ENCODE measurements at places on chromosomes 1 and 21.

DNA sequence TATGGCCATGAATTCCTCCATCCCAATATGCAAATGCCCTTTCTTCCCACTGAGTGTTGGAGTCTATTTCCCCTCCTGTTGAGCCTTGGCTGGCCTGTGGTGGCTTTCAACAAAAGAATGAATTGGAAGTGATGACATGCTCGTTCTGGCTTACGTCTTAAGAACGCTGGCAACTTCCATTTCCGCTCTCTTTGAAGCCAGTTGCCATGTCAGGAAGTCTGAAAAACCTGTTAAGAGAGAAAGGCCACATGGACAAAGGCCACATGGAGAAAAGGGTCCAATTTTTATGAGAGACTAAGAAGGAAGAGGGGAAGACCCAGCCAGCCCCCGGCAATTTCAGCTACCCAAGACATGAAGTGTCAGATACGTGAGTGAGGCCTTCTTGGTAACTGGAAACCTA lies 45.6 kb upstream of the GADD45A start:
- DNase-seq, result no peak

GRCh38 chr1:63142001-63142400 lies 180.4 kb upstream of the FOXD3 start:
- DNase-seq, result no peak

DNA sequence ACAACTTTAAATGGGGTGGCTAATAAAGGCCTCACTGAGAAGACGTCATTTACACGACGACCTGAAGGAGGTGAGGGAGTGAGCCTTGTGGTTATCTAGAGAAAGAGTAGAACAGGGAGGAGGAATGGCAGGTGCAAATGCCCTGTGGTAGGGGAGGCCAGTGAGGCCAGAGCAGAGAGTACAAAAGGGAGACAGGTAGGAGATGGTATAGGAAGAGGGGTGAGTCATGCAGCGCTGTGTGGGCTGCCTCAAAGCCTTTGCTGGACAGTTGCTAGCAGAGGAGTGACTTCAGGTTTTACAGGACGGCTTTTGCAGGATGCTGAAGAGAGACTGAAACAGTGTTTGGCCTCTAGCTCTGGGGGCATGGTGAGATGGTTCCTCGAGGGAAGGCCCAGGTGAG lies 116.0 kb downstream of the IER5 start:
- DNase-seq, result no peak

DNA sequence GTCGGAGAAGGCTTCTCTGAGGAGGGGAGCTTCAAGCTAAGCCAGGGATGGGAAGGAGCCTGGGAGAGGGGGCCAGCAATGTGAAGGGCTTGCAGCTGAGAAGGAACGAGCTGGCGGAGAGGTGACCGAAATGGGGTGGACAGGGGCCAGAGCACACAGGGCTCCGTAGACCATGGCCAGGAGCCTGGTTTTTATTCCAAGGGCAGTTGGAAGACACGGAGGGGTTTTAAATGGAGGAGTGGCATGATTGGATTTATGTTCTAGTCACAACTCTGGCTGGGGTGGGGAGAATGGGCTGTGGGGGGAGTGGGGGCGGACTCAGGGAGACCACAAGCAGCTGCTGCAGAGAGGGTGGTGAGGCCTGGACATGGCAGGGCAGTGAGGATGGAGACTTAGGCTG lies 5.1 kb upstream of the EPS8L3 start:
- DNase-seq, result no peak

- no peak for DNase-seq
These were observed 11.4 kb upstream of the KCNA3 start for GRCh38 chr1:110686188-110686587.

GRCh38 chr1:109529881-109530456 lies 9.7 kb upstream of the GPR61 start:
- no peak for DNase-seq

DNA sequence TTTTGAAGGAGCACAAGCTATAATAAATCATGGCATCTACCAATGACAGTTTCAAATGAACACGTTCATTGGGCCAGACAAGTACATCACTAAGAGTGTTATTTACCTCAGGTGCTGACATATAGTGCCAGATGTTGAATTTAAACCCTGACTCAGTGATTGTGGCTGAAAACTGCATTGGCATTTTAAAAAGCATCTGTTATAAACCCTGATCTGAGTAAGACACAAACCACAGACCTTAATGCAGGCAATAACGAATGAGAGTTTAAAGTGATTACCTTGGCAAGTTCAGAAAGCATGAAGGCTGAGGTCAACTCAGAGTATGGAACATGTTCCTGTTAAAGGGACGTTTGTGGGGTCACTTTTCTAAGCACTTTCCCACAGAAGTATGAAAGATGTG lies 865.1 kb upstream of the TMPRSS15 start:
- no peak for DNase-seq

GRCh38 chr1:11682799-11683198 lies 1.9 kb upstream of the MAD2L2 start:
- DNase-seq, result no peak

DNA sequence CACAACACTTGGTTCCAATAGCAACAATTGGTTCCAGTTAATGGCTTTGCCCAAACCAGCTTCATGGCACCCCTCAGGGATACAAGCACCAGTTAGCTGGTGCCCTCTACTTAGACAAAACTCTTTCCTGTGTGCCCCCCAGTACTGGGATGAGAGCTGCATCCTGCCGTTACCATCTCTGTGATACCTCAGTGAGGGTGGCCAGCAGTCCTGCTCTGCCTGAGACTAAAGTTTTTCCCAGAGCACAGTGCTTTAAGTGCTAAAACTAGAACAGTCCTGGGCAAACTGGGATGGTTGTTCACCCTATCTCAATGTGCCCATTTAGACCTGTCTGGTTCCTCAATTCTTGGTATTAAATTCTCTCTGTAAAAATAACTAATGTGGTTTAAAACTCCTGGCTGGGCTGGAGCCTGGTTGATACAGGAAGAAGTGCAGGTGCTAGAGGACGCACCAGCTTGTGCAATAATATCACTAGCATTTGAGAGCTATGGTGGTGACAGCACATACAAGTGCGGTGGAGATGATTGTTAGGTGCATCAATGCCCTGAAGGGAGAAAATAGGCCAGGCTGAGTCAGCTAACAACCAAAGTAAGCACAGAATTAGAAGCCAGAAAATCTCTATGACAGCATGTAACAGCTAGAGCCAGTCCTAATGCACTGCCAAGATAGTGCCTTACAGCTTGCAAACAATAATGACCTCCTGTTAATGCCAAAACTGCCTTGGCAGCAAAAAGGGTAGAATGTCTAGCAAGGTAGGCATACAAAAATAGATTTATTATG lies 179.8 kb upstream of the GALNT2 start:
- no peak for DNase-seq

GRCh38 chr1:57470036-57470435 lies 46.2 kb upstream of the DAB1 start:
- no peak for DNase-seq

- no peak for DNase-seq
These were observed 182.0 kb downstream of the ST6GALNAC3 start for GRCh38 chr1:76256289-76257223.

- no peak for DNase-seq
These were observed 10.3 kb downstream of the ZBTB40 start for GRCh38 chr1:22461678-22462527.

DNA sequence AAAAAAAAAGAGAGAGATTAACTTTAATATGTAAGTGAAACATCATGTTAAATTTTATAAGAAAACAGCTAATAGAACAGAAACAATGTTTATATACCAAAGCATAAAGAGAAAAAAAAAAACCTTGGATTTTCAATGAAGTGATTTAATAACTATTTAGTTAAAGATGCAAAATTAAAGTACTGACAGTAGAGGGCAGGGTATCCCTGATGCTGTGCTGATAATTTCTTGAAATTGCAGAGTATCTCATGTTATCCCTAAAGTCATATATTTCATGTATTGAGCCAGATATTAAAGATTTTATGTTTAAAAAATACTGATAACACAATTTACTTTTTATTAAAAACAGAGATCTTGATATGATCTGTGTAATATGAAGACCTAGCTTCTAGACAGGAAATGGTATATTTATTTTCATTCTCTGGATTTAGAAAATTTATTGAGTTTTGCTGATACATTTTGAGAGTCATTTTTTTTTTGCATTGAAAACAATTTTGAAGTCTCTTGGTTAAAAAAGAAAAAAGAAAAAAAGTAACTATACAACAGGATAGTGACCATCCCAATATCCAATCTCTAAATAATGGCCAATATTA lies 273.2 kb downstream of the USP25 start:
- no peak for DNase-seq

DNA sequence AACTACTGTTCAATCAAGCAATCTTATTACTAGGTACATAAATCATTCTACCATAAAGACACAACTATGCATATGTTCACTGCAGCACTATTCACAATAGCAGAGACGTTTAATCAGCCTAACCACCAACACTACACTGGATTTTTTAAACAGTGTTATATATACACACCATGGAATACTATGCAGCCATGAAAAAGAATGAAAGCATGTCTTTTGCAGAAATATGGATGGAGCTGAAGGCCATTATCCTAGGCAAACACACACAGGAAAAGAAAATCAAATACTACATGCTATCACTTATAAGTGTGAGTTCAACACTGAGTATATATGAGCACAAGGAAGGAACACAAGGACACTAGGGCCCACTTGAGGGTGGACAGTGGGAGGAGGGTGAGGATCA lies 159.2 kb downstream of the DPYD start:
- no peak for DNase-seq

DNA sequence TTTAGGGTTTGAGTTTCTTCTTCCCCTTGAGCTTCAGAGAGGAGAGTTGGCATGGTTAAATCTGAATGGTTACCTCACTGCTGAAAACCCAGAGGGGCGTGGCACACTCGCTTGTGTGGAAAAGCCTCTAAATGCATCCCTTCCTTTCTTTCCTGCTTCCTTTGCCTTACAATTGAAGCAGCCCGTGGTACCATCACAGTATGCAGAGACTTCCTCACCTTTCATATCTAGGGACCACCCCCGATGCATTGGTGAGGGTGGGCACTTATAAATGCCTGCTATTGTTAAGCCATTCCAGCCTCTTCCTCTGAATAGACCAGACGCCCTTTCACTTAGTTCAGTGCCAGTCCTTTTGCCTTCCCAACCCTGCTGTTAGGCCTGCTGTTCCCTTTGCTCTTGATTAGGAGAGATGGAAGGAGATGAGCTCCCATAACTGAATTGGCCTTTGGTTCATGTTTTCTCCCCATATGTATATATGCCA lies 21.9 kb upstream of the LAX1 start:
- DNase-seq, result no peak

DNA sequence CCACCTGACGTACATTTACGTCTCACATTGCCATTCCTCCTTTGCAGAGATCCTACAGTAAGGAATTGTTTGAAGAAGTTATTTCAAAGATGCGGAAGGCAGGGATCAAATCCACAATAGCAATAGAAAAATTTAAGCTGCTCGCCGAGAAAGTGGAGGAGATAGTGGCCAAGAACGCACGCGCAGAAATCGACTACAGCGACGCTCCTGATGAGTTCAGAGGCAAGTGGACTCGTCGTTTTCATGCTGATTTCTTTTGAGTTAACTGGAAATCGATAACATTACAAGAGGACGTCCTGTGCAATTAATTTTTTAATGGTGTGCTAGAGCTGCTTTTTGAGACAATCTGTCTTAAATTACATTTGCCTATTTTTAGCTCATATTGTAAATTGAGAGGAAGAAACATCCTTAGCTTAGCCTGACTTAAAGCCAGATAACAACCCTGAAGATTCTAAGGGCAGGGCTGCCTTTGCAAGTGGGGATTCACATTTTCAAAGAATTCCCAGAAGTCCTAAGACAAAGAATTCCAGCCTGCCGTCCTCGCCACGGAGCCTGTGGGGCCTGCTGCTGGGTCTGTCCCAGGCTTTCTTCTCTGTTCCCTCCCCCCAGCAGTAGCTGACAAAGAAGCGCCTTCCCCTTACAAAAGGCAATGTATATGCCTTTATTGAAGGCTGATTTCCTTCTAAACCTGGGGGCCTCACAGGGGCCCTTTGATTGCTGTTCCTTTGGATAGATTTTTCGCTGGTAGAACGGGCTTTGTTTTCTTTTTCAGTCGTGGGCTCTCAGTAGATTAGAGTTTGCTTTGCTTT lies 31.6 kb upstream of the KIF1B start:
- DNase-seq, result no peak

- no peak for DNase-seq
These were observed 186.8 kb downstream of the SEC16B start for GRCh38 chr1:177783051-177783450.

- no peak for DNase-seq
These were observed 97.9 kb upstream of the EXO1 start for GRCh38 chr1:241749945-241750695.

GRCh38 chr1:198848649-198849048 lies 209.8 kb downstream of the PTPRC start:
- no peak for DNase-seq

- no peak for DNase-seq
These were observed 202.0 kb downstream of the LRRC40 start for GRCh38 chr1:70003211-70003908.

- no peak for DNase-seq
These were observed 113.5 kb downstream of the NTNG1 start for GRCh38 chr1:107254306-107254705.

DNA sequence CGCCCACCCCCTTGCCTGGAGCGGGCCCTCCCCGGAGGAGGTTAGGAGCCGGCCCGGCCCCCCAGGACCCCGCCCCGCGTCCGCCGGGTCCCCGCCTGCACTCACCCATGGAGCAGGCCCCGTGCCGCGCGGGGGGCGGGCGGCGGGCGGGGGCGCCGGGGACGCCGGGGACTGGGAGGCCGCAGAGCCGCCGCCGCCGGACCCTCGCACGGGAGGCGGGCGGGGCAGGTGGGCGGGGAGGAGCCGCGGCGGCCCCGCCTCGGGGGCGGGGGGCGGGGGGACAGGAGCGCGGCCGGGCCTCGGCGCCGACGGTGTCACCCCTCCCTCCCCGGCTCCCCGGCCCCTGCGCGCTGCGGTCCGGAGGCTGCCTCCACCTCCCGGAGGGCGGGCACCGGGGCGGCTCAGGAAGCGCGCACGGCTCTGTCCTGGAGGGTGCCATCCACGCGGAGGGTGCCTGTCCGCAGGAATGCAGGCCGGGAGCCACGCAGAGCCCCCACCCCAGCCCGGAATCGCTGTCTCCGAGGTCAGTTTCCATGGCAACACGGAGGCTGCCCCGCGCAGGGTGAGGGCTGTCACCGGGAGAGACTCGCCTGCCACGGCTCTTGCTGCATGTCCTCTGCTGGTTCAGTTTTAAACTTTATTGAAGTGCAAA lies 5.9 kb upstream of the PLEKHG5 start:
- DNase-seq, result no peak

GRCh38 chr1:156895455-156895812 lies 1.9 kb downstream of the PEAR1 start:
- DNase-seq, result no peak

Data from stimulated activated CD4-positive, alpha-beta T cell treated with anti-CD3 and anti-CD28 coated beads, TNF-alpha, amount 100 ng/mL, for 48 hours (primary cell).